ENCODE measurements at places on chromosomes 4 and X.
A peak's percentile ranks its signal among the peaks of the same experiment; 100 is the strongest.

GRCh38 chr4:114659386-114660008 lies 60.9 kb downstream of the UGT8 start:
- DNase-seq = peak; percentile 85

DNA sequence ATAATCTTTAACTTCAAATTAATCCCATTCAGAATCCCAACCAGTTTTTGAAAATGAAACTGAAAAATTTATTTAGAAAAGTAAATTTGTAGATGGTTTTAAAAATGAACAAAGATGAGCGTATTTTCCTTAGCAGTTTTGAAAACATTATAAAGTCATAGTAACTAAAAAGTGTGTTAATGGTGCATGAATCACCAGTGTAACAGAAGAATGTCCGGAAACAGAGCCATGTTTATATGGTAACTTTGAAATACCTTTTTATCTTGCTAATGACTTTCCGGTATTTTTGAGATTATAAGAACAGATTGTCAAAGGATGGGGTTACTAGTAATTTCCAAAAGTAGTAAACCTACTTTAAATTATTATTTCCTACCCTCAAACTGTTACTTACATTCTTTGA lies 145.9 kb downstream of the IRS4 start:
- DNase-seq = no peak

DNA sequence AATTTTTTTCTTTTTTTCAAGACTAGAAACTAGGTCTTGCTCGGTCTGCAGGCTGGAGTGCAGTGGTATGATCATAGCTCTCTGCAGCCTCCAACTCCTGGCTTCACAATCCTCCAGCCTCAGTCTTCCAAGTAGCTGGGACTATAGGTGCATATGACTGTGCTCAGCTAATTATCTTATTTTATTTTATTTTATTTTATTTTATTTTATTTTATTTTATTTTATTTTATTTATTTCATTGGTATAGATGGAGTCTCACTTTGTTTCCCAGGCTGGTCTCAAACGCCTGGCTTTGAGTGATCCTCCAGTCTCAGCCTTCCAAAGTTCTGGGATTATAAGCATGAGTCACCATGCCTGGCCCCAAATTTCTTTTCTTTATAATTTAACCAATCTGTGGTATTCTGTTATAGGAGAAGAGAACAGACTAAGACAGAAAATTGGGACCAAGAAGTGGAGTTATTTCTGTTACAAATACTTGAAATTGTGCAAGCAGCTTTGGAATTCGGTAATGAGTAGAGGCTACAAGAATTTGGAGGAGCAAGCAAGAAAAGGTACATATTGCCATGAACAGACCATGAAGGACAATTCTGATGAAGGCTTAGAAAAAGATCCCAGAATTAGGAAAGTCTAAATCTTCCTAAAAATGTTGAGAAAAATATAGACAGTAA lies 4.0 kb upstream of the PRDM5 start:
- DNase-seq = no peak

DNA sequence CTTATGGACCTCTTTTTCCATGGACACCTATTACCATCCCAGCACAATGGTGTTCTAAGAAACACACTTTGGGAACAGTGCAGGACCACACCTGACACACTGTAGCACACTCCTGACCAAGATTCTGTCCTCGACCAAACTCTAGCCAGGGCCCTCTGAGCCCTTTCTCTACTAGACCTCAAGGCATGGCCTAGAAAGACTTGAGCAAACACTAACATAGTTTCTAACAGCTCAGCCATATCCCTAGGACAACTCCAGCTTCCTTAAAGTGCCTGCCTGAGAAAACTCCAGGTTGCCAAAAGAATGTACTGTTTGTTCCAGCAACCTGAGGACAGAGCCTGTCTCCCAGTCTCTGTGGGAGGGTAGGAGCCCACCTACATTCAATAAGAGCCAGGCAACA lies 48.3 kb downstream of the QDPR start:
- no peak for DNase-seq

DNA sequence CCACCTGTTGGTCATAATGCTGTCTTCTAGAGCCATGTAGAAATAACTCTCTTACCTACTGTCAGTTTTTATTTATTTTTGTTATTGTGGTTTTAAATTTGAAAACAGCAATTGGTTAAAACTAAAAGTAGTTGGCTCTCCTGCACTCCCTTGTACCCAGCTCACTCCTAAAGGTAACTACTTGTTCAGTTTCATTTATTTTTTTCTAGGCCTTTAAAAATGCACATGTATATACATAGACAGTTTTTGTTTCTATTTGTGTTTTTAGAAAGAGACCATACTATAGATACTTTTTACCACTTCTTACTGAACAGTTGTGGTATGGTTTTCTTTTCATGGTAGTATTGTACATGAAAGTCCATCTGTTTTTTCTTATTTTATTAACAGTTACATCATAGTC lies 16.8 kb downstream of the SMAD1 start:
- DNase-seq = no peak

- no peak for DNase-seq
Measured at GRCh38 chr4:123784626-123785025, 388.0 kb downstream of the SPRY1 start.

GRCh38 chrX:103357871-103358270 lies 1.6 kb downstream of the TCEAL9 start:
- DNase-seq = no peak

DNA sequence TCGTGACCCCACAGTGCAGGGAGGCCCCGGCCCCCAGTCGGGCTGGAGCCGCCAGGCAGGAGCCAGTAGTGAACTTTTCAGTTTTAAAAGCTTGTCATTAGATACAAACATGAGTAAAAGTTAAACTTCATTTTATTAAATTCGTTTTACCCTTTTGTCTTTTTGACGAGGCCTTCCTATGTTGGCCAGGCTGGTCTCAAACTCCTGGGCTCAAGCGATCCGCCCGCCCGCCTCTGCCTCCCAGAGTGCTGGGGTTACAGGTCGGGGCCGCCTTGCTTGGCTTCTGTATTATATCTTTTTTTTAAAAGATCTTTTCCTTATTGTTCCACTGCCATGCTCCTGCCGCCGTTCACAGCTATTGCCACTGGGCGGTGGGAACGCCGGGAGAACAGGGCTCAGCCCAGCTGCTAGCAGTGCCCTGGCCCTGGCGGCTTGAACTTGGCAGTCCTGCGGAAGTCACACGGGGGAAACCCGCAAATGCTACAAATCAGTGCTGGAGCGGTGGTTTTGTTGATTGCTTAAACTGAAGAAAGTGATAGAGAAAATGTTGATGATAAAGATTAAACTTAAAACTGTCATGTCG lies 968 bp upstream of the NELFA start:
- peak; percentile 78 for DNase-seq

- DNase-seq = no peak
Measured at GRCh38 chr4:8855818-8856245, 15.8 kb downstream of the HMX1 start.

DNA sequence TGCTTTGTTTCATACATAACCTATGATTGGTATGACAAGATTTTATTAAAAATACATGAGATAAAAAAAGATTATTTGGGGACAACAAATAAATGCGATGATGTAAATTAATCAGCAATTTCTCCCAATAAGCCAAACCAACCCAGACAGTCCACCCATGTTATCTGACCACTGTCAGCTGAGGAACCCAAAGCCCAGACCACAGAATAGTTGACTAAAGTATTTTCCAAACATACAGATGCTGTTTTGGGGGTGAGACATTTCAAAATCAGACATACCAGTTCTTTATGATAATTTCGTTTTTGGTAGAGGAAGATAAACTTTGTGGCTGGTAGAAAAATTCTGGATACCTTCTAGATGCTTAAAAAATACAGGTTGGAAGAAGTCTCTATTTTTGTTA lies 650.8 kb upstream of the FAM241A start:
- DNase-seq = peak; percentile 51

- DNase-seq = no peak
Measured at GRCh38 chr4:170581322-170581721, 491.6 kb upstream of the AADAT start.

DNA sequence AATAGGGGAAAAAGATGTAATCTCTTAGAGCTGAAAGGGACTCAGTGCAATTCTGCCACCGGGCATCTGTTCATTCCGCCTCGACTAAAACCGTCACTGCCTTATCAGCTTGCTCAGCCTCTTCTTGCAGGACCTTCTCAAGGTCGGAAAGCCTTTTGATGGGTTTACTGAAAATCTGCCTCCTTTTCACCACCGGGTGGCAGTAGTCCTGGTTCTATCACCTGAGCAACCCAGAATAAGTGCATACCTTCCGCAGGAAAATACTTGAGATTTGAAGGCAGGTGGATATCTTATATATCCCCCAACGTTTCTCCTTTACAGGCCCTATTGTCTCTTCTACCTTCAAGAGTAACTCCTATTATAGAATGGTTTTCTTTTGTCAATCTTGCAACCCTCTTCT lies 103.4 kb upstream of the PAK3 start:
- DNase-seq = peak; percentile 47

- DNase-seq = no peak
Measured at GRCh38 chr4:124123181-124123580, 589.4 kb downstream of the ANKRD50 start.

DNA sequence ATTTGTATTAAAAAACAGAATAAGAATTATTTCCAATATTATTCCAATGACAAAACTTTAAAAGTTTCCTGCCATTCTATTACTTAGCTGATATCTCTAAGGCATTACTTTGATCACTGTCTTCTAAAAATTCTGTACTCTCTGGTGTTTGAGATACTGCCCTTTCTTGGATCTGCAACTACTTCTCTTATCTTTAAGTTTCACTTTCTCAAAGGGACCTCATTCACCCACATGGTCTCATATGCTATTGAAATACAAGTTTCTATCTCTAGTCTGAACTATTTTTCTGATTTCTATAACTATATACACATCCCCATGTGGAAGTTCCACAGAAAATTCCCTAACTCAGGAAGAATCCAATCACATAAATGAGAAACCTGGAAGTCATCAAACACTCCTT lies 22.2 kb downstream of the TMPRSS11E start:
- no peak for DNase-seq

- no peak for DNase-seq
Measured at GRCh38 chr4:133131829-133132460, 17.1 kb upstream of the PCDH10 start.

- no peak for DNase-seq
Measured at GRCh38 chr4:55410431-55410830, 14.7 kb downstream of the TMEM165 start.

GRCh38 chr4:87012265-87012953 lies 77.6 kb downstream of the AFF1 start:
- no peak for DNase-seq

- DNase-seq = peak; percentile 43
Measured at GRCh38 chr4:25938787-25939186, 24.8 kb downstream of the SMIM20 start.

GRCh38 chr4:48369248-48369647 lies 27.9 kb downstream of the SLAIN2 start:
- no peak for DNase-seq

DNA sequence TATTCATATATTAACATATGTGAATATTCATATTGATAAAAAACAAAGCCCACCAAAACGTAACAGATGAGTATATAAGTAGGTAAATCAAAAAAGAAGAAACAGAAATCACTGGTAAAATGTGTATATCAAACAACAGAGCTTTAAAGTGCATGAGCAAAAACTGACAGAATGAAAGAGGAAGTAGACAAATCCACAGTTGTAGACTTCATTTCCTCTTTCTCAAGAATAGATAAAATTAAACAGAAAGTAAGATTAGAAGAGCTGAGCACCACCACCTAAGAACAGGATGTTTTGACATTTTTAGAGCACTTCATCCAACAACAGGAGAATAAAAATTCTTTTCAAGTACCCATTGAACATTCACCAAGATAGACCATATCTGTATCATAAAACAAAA lies 64.6 kb downstream of the CNKSR2 start:
- no peak for DNase-seq

DNA sequence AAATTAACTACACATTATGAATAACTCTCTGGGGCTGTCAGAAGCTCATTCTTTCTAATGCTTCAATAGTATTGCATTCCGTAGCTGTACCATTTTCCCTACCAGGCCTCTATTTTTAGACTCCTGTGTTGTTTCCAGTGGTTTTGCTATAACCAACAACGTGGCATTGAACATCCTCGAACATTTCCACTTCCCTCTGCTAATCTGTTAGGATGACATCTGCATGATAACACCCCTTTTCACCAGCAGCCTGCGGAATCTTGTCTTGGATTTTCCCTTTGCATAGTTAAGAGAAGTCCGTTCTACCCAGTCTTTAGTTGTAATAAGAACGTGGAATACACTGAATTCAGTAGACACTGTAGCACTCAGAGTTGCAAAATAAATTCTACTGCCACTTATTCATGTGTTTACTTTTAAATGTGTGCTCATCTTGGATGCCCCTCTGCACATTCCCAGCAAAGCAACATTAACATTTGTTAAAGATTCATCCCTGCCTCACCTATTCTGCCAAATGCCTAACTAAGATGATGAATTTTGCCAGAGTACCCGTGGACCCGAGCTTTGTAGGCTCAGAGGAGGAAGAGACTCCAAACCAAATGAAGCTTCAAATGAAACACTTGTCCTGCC lies 55.6 kb downstream of the SEL1L3 start:
- DNase-seq = no peak

DNA sequence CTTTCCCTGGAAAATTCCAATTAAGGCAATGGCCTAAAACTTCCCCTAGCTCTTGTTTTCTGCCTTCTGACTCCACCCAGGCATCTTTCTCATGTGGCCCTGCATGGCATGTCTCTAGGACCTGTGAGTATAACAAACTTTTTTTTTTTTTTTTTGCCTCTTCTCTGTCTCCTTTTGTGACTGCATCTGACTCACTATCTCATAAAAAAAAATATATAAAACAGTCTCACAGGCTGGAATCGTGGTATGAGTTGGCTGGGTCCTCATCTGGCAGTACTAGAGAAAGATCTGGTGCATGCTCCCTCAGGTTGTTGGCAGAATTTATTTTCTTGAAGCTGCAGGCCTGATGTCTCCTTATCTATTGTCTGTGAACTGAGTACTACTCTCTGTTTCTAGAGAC lies 313.9 kb downstream of the TECRL start:
- DNase-seq = no peak

GRCh38 chrX:48471504-48471903 lies 1.4 kb upstream of the SLC38A5 start:
- no peak for DNase-seq

GRCh38 chr4:88674979-88675378 lies 22.6 kb downstream of the NAP1L5 start:
- peak; percentile 64 for DNase-seq

DNA sequence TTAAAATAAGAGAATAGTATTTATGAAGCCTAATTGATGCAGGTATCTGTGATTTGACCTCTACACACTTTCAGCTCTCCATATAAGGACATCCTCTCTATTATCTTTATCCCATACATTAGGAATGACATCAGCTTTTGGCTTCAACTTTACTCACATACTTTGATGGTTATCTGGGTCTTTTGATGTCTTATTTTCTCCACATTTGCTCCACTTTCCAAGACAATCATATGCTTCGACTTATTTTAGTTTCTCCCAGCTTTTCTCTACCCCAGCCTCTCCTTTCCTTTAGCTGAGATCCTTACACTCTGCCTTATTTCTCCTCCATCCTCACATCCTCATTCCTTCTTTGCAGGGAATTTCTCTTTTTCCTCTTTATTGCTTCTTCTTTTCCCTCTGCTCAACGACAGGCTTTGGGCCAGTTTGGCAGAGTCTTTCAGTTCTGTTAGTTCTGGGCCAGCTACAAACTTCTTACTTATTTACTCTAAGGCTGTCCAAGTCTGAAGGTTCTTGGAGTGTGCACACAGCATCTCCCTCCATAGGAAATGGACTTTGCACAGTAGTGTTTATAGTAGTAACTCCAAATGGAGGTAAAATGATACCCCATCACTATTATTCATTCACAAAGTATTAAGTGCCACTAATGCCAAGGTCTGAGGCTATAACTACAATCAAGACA lies 50.5 kb downstream of the SLC4A4 start:
- DNase-seq = peak; percentile 46

- no peak for DNase-seq
Measured at GRCh38 chr4:141391293-141391692, 170.6 kb downstream of the ZNF330 start.

Measured in astrocyte of the hippocampus (primary cell).